Activated CD8-positive, alpha-beta memory T cell treated with anti-CD3 and anti-CD28 coated beads for 4 hours (primary cell): ENCODE measurements at places on chromosomes 5 and 9.

- DNase-seq = no peak
Measured at GRCh38 chr5:113110117-113110516, 133.5 kb downstream of the DCP2 start.

- DNase-seq = no peak
Measured at GRCh38 chr5:5301176-5301575, 121.3 kb upstream of the ICE1 start.

DNA sequence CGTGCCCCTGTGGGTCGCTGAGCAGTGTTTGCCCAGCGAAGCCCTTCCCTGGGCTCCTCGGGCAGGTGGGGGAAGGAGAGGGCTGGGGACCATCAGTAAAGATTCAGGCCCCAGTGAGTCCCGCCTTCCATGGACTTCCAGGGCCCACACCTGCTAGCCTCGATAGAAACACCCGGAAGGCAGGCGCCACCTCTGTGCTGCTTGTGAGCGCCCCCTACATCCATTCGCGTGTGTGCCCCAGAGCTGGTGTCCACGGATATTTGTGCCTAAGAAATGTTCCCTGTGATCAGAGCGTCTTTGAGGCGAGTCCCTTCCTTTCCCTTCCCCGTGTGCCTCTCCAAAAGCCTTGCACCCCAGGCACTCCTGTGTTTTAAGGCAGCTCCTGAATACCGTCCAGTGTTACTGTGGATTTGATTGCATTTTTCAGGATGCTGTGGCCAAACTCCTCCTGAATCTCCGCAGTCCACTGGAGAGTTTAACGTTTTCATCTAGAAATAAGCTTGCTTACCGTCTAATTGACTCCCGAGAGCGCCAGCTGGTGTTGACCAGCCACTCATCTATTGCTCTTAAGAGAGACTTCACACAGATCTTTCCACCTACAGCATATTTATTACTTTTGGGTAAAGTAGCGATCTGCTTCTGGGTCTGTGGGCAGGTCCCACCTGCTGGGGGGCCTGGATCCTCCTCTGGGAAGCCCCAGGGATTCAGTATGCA is 101.4 kb downstream of the COL5A1 start:
- no peak for DNase-seq

DNA sequence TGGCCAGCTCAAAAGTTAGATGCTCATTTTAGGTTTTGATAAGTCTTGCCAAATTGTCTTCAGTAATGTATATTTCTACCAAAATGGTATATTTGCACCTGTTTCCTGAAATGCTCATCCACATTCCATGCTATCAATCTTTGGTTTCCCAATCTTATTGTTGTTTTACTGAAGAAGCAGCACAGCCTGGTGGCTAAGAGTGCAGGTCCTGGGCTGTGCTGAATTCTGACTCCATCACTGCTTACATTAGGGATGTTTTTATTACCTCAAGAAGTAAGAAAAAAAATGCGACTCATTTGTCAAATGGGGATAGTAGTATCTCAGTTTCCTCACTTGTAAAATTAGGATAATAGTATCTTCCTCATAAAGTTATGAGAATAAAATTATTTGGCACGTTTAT is 13.6 kb upstream of the S100Z start:
- DNase-seq = no peak

- DNase-seq = no peak
Measured at GRCh38 chr9:131420980-131421624, 27.2 kb downstream of the PRRC2B start.

DNA sequence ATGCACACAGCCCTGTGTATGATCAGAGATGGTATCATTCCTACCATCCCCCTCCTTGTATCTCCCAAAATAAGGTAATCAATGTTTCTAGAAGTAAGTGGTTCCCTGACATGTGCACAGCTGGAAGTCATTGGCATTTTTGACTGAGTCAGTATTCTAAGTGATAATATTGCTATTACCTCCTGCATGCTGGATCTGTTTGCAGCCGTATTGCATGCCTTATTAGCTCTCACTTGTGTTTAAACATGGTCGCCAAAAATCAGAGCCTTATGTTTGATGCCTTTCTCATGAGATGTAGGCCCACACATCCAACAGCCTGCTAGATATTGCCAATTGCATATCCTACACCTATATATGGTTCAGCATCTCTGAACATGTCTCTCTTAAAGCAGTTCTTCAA is 254.3 kb downstream of the CDH12 start:
- no peak for DNase-seq

DNA sequence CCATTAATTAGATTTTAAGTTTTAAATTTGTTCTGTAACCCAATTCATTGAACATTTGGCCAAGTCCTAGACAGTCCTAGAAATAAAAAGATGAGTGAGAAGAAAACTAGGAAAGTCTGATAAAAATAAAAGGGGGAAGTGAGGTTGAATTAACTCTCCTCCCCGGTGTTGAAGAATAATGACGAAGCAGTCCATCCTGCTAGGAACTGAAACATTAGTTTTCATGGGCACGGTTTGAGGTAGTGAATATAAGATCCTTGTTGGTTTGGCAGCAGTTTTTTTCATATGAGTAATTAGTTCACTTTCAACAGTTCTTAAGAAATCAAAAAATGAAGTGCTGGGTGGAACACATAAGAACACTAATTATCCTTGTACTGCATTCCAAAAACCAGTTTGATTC is 103.1 kb downstream of the MTREX start:
- no peak for DNase-seq

DNA sequence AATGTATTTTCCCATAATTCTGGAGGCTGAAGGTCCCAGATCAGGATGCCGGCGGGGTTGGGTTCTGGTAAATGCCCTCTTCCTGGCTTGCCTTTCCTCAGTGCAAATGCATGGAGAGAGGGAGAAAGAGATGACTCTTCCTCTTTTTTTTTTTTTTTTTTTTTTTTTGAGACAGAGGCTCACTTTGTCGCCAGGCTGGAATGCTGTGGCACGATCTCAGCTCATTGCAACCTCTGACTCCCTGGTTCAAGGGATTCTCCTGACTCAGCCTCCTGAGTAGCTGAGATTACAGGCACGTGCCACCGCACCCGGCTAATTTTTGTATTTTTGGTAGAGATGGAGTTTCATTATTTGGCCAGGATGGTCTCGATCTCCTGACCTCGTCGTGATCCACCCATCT is 300.0 kb upstream of the TAS2R1 start:
- no peak for DNase-seq

GRCh38 chr9:130053504-130054324 is at the start of gene GPR107:
Gene GPR107, plus strand, starts transcription at chr9:130053906. Its CDS starts 27 bp downstream, at chr9:130053933.
- peak; percentile 56 for DNase-seq

- DNase-seq = no peak
Measured at GRCh38 chr5:141841378-141842180, 36.6 kb downstream of the PCDH1 start.

DNA sequence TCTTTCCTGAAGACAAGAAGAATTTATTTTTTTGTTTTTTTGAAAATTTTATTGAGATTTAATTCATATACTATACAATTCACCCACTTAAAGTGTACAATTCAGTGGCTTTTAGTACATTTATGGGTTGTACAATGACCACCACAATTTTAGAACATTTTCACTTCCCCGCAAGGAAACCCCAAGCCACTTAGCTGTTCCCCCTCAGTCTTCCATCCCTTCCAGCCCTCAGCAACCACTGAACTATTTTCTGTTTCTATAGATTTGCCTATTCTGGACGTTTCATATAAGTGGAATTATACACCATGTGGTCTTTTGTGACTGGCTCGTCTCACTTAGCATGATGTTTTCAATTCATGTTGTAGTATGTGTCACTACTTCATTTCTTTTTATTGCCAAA is 28.0 kb downstream of the DNAI1 start:
- no peak for DNase-seq

GRCh38 chr5:172687940-172688339 is 46.9 kb downstream of the NEURL1B start:
- no peak for DNase-seq

- no peak for DNase-seq
Measured at GRCh38 chr5:673161-673830, 19.9 kb downstream of the TPPP start.

DNA sequence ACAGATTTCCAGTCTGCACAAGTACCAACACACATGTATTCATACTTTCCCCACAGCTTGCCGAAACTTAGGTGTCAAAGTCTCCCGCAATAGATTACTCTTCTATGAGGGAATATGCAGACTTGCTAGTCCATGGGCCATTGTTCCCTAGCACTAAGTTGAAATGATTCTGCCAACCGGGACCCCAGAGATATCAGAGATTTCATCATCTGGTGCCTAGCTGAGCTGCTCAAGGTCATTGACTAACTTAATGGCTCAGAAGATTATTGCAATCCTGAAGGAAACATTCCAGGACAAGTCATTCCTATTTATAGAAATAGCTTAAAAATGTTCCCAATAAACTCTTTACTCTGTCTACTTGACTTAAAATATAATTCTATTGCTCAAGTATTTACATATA is 202.6 kb downstream of the PIK3R1 start:
- DNase-seq = no peak

GRCh38 chr9:109728686-109729300 is 51.2 kb upstream of the PALM2AKAP2 start:
- no peak for DNase-seq

GRCh38 chr9:91972076-91972626 is 22.1 kb upstream of the ROR2 start:
- DNase-seq = no peak
